Myocyte (in vitro differentiated cells): ENCODE measurements at places on chromosomes 3 and 15.

- no peak for DNase-seq
Measured at GRCh38 chr3:133856316-133856715, 39.4 kb downstream of the RAB6B start.

- peak; percentile 8 for DNase-seq
Measured at GRCh38 chr15:51623386-51623938, 891 bp upstream of the DMXL2 start.

GRCh38 chr15:99712415-99712814 lies 20.8 kb downstream of the LYSMD4 start:
- DNase-seq = no peak

GRCh38 chr3:127560051-127560787 lies 30.3 kb downstream of the TPRA1 start:
- DNase-seq = no peak

DNA sequence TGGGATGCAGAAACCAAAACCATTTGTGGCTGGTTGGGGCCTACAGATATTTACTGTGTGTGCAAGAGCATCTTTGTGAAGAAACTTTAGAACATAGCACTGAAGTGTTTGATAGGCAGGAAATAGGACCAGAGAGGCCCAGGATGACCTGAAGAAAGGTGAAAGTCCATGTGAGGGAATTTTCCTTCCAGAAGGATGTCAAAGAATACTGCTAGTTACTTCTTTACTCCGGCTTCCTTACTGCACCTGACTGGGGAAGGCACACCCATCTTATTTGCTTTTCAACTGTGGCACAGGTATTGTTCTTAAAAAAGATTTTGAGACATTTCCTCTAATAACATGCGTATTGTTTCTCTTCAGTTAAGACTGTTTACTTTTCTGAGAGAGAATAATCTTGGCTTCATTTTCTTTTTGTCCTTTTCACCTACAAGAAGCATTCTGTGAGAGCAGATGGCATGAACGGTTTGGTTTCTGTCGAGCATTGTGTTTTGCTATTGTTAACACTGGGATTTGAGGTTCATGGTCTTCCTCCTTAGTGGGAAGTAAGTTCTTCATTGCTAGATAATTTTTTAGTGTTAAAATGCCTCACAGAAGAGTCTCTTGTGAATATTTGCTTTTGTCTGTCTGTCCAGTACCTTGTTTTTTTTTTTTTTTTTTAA lies 71.5 kb downstream of the SLCO3A1 start:
- DNase-seq = no peak

DNA sequence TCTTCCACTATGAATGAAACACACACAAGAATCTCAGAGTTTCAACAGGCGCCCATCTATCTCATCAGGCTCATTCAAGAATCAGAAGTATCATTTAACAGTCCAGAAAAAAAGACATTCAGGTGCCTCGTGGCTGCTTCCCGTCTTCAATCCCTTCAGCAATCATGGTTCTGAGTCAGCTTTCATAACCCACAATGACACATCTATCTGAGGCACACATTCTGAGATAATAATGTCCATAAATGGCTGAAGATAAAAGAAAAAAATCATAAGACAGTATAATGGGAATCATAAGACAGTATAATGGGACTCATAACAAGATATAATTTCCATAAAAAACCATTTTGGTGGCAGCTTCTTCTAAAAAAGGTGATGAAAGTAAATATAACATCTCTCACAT lies 52.4 kb downstream of the TNIK start:
- peak; percentile 60 for DNase-seq
